ENCODE measurements at places on chromosomes 7 and 10.

GRCh38 chr10:96758423-96758822 lies 38.1 kb upstream of the PIK3AP1 start:
- DNase-seq, result no peak

DNA sequence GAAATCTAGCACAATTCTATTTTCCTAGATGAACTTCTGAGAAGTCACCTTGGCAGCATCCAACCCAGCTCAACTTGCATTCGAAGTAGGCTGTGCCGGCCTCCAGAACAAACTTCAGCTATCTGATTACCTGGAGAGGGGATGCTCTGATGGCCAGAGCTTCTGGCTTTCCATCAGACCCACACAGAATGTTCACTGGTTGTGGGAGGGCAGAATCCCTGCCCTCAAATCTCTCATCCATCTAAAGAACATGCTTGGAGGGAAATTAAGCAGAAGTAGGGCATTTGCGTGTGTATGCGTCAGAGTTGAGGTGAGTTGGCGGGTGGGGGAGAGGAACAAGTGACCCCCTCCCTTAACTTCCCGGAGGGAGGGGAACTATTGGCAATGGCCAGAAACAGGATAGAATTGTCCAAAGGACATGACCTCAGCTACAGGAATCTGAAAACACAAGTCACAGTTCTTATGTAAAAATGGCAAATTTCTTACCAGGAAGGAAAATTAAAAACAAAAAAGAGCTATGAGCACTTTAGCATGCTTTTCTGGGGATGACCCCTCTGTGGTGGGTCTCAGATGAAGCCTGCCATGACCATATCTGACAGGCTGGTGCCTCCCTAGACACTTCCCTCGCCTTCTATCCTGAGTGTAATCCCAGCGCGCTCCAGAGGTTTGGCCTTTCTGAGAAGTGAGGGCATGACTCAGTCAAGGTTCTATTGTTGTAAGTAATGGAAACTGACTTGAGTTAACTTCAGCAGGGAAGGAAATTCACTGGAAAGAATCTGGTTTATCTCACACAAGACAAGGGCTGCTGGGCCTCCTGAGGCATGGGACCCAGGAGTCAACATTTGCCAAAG lies 278.8 kb downstream of the RPS24 start:
- no peak for DNase-seq

DNA sequence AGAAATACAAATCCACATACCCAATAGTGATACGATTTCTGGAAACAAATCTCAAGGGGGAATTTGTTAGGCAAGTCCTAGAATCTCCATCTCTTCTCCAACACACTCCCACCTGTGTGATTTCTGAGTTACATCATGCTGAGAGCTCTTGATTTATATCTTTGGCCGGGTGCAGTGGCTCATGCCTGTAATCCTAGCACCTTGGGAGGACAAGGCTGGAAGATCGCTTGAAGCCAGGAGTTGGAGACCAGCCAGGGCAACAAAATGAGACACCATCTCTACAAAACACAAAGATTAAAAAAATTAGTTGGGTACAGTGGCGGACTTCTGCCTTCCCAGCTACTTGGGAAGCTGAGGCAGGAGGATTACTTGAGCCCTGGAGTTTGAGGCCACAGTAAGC lies 1.5 kb upstream of the MTPN start:
- DNase-seq, result no peak

DNA sequence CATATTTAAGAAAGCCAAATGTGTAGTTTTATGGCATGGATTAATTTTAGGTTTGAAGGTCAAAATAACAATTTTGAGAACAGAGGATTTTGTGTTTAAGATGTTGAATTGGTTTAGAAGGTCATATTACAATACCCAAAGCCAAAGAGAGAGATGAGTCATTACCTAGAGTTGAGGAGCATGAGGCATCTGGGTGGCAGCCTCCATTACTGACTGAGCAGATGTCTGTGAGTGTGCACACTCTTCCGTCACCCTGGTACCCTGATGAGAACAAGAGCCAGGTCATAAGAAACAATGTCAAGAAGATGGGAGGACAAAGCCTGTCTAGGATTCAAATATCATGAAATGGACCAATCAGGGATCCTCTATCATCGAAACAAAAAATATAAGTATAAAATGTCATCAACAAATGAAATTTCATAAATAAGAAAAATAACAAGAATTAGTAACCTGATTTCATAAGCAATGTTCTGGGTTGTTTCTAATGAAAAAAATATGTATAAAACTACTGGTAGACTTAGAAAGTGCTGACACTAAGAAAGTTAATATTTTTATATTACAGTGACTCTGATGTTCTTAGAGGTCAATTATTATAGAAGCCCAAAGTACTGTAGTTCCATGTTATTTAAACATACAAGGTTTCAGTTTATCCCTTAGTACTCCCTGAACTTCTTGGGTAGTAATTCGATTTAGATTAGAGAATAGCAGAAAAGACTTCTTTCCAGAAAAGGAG lies 20.0 kb downstream of the CUBN start:
- DNase-seq, result peak; percentile 66

GRCh38 chr10:114500643-114501042 lies 96.3 kb upstream of the AFAP1L2 start:
- DNase-seq, result no peak

- no peak for DNase-seq
Observed at GRCh38 chr7:72023926-72024325, 388.2 kb downstream of the CALN1 start.

Measured in mammary epithelial cell (primary cell).